AG04450 (cell line): ENCODE measurements at places on chromosomes 1 and 21.

DNA sequence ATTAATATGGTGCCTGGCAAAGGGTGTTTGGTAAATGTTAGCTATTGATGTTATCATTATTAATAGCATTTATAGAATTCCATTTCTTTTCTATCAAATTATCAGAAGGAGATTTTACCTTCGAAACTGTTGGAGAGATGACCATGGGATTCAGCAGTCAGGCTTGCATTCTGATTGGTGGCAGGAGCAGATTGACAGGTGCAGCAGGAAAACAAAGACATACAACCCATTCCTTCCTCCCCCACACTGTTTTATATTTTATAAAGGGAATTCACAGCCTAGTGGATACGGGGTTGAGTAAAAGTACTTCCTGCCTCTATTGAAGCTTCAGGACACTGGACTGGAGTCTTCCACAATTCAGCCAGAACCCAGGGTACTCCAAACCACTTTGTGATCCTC is 55.1 kb upstream of the SYT14 start:
- no peak for DNase-seq

- no peak for DNase-seq
Measured at GRCh38 chr1:6574025-6574620, 5.7 kb upstream of the ZBTB48 start.

- no peak for DNase-seq
Measured at GRCh38 chr1:165759095-165759494, 9.6 kb downstream of the TMCO1 start.

DNA sequence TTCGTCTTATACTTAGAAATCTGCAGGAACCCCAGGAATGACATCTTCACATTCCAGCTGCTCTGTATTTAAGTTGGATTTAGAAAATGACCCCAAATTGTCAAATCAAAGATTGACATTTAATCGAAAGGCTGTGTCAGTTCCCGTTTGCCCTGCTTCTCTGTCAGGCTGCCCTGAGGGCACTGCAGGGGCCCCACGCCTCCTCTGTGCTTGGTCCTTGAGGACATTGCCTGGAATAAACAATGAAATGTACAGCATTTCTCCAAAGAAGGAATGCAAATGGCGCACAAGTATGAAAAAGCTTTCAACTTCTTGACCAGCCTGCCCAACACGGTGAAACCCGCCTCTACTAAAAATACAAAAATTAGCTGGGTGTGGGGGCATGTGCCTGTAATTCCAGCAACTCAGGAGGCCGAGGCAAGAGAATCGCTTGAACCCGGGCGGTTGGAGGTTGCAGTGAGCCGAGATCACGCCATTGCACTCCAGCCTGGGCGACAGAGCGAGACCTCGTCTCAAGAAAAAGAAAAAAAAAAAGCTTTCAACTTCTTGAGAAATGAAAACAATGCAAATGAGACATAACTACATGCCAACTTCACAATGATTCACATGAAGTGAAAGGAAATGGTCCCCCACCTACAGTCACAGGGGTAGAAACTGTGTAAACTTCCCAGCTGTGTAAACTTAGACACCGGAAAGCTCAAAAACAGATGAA is 3.0 kb downstream of the TMPRSS3 start:
- no peak for DNase-seq

DNA sequence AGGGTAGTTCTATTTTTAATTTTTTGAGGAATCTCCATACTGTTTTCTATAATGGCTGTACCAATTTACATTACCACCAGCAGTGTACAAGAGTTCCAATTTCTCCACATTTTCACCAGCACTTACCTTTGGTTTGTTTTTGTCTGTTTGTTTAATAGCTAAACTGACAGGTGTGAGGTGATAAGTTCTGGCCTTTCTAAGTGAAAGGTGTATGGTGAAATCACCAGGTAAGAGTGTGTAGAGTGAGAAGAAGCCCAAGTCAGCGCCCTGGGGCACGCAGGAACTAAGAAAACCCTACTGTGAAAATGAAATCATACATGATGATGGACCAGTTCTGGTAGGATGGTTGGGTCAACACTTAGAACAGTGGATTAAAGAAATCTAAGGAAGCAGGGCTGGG is 34.5 kb downstream of the BTG3 start:
- DNase-seq: no peak

DNA sequence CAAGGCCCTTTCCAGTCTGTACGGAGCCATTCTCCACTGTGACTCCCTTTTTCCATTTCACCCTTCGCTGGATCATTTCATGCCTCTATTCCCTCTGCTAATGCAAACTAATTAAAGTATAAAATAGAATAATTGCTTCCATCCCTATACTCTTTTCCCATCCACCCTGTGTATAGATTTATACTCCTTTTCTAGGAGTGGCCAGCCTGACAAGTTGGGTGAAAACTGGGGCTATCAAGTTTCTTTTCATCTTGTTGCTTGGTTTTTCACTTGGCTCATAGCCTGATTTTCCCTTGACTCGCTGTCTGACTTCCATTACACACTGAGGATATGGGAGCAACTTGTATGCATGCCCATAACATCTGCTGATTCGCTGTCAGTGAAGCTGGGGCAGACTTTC is 107.0 kb downstream of the PLXNA2 start:
- no peak for DNase-seq

DNA sequence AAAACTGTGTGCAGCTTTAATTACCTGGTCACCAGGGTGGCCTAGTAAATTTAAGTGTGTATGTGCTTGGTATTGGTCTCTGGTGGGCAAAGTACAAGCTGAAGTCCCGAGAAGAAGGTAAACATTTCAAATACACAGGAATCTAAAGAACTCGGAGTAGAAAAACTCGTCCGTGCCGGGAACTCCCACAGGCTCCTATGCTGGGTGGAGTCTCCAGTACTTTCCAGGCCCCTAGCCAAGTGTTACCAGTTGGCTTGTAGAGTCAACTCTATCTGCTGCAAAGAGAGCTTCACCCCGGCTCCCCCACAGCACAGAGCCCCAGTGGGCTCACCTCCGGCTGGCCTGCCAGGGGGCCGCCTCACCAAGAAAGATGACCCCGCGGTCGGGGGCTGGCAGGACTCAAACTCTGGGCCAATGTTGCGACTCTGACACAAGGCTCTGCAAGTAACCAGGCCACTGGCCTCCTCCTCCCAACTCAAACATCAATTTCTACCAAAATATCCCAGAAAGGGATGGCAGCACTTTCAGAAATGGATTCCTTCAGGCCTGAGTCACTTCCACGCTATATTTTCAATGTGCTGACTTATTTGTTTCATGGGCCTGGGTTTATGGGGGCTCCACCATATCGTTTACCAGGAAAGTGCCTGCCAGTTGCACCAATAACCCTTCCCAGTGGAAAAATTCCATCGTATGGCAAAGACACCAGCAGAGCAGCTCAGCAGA is 73.9 kb downstream of the SLC66A1 start:
- DNase-seq: no peak

GRCh38 chr1:19599810-19600209 is 44.3 kb upstream of the NBL1 start:
- no peak for DNase-seq

DNA sequence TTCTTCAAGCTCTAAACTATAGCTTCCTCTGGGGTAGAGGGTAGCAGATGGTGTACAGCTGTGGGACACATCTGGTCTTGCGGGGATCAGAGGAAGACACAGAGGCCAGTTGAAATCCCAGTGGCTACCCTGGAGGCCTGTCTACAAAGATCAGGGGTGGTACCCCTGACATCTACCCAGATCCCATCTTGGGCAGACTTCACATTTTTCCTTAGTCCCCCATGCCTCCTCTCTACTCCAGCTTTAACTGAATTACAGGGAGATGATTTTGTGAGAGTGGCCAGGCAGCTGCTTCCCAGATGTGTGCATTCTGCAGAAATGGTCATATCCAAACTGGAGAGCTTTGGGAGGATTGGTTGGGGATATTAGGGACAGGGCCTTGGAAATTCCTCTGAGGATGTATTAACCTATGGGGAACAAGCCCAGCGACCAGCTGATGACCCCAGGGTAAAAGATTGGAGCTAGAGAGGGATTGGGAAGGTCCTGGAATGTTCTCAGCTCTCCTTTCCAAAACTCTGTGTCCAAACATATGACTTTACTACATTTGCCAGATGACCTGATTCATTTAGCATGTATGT is 9.6 kb upstream of the CD34 start:
- no peak for DNase-seq

DNA sequence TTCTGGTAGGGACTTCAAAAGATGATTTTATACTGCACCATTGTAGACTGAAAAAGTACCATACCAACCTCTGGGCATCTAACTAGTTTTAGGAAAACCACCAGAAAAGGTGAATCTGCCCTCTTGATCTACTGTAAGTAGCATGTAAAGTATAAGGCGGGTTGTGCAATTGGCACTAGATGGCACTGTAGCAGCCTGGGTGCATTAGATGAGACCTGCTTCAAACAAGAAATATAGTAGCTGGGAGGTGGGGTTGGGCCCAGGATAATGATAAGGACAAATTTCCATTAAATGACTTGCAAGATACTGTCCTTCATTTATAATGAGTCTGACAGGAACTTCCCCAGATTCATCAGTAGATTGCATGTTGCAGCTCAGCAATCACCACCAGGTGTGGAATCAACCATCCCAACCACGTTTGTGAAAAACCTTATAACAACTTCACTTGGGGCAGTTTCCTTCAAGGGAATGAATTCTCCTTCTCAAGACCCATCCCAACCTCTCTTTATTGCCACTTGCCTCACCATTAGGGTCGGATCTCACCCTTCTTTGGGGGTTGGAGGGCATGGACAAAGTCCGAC is 37.3 kb upstream of the IL10 start:
- no peak for DNase-seq

DNA sequence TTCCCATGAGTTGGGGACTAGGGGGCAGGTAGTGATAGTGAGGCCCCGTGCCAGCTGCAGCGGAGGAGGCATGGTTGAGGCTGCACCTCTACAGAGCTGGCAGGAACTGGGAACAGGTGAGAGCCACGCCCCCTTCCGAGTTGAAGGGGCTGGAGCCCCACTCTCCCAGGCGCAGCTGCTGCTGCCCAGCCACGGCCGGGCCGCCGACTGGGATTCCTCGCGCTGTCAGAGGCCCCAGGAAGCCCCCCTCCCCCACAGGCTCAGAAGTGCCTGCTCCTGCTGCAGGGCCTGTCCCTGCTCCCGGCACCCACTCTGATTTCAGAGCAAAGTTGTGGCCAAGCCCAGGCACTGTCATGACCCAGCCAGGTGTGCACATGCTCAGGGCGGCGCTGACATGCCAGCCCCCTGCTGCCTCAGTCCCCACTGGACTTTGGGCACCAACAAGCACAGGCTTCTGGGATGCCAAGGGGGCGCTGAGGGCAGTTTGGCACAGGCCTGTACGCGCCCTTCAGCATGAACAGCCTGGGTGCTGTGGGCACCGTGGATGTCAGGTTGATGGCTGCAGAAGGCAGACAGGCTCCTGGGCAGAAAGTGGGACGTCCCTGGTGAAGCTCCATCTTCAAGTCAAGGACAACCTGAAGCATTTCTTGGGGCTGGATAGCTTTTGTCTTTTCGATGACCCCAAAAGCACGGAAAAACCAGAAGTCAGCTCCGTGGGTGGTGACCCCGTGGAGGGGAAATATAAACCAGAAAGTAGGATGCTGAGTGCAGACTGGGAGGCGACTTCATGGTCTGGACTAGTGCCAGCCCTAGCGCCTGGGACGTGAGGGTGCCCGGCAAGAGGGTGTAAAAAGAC is 121.5 kb downstream of the SIM2 start:
- DNase-seq: no peak

DNA sequence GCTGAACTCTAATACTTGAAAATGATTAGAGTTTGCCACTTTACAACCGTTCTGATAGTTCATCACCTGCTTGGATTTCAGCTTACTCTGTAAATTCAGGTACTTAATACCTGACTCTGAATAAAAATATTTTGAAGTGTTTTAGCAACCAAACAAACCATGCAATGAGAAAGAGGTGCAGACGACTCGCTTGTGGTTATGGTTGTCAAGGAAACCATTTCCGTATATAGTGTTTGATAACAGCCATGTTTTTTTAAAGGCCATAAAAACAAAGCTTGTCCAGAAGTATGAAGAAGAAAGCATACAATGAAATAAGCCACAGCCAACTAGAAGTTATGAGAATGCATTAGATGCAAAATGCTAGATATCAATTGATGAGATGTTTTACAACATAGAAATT is 167.2 kb upstream of the HMCN1 start:
- DNase-seq: no peak

DNA sequence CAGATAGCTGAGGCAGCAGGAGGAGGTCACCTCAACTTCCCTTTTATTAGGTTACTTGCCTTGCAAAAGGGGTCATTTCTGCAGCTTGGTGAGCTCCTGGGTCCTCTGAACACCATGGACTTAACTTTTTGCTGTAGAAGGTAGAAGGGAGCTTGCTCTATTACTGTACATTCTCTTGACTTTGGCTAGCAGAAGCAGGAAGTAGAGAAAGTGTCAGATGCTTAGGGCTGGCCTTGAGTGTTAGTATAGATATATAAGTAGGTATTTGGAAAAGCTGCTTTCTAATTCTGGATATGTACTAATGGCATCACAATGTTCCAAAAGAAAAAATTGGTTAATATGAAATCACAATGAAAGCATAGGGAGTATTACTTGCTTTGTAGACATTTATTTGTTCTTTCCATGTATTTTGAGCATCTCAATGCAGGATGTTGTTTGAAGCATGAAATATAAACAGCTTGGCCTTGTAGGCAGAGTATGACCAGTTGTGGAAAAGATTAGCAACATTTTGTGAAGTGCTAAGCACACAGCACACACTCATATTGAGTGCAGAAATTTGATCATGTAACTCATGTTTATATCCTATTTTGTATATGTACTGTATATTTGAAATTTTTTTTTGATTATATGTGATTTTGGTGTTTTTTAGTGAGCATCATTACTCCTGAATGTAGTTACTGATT is 108.8 kb downstream of the DYRK1A start:
- DNase-seq: no peak

- DNase-seq: no peak
Measured at GRCh38 chr1:162196387-162196786, 126.9 kb downstream of the NOS1AP start.

DNA sequence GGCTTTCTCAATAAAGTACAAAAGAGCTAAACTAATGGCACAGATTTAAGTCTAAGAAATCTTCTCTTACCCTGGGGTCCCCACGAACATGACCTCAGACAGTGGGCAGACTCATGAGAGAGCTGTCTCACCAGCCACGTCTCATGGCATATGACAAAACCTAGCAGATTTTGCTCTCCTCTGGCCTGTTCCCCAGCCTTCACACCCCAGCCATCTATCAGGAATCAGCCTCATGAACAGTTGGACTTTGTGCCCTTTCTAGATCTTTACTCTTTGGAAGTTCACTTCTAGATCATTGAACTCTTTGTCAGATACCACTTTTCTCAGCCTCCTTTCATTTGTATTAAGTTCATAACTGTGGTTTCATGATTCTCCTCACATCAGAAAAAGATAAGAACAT is 14.2 kb upstream of the HSD3B1 start:
- DNase-seq: no peak

DNA sequence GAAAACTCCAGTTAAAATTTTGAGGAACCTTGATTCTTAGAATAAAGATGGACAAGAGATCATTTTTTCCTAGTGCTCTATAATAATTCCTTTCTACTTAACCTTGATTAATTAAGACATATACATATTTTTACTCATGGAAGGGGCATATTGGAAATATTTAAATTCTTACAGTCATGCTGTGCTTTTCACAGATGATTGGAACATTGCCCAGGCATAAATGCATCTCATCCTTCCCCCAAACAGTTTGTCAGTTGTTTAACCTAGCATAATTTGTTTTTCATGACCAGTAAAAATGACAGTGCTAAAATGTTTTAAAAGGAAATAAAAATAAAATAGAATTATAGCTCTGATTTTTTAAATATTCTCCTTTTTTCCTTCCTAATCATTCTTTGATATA is 140.0 kb downstream of the DNM3 start:
- DNase-seq: no peak

GRCh38 chr1:93960641-93961147 is 51.5 kb upstream of the GCLM start:
- no peak for DNase-seq

GRCh38 chr1:2110191-2110737 is 60.1 kb downstream of the PRKCZ start:
- DNase-seq: no peak
